HuH-7.5 (cell line): ENCODE measurements at places on chromosomes 3 and 15.

DNA sequence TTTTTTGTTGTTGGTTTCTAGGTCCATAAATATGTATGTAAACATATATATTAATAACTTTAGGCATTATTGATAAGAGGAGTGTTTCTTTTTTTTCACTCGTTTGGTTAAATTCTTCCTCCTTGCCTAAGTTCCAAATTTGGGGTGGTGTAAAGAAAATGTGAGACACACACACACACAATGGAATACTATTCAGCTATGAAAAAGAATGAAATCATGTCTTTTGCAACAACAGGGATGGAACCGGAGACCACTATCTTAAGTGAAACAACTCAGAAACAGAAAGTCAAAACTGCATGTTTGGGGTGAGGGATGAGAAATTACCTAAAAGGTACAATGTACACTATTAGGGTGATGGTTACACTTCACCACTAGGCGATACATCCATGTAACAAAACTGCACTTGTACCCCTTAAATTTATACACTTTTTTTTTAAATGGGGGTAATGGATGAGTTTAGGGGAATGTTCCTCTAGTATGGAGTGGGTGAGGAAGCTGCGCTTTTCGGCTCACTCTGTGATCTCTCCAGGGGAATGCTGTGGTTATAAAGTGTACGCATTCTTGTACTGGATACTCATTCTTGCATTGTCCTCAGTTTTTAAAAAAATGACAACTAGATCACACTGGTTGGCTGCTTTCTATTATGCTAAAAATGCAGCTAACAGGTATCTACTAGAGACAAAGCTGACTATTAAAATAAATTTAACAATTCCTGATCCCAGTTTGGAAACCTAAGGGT lies 50.8 kb upstream of the PPARG start:
- DNase-seq, result no peak

DNA sequence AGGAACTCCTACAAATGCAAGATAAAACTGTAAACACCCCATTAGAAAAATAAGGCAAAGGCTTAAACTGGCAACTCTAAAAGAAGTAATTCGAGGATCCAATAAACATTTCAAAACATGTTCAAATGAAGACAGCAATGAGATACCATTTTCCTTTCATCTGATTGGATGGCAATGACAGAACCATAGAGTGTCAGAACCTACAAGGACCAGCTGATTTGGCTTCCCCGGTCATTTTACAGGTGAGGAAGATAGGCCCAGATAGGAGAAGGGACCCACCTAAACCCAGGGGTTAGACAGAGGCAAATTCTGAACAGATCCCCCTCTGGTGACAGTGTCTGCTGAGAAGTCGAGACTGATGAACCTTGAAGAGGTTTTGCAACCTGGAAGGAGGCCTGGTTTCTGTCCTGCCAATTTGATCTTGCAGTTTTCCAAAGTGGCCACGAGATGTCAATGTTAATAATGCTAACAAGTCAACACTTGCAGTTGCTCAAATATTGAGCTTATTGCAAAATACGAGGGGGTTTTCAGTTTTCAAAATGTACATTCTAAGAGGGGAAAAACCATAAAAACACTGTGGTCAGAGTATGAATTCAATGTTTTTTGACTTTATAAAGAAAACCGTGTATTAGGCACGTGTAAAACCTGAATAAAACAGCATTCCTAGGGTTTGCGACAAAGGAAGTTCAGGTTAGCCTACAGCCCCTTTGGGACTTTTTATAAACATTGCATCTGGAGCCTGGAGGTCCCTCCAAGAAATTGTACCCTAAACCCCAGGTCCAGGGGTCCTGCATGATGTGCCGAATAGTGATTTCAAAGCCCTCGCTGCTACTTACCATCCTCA lies 21.5 kb downstream of the CFAP161 start:
- peak; percentile 20 for DNase-seq

GRCh38 chr15:42274702-42274989 lies 1.4 kb upstream of the TMEM87A start:
- DNase-seq, result no peak

DNA sequence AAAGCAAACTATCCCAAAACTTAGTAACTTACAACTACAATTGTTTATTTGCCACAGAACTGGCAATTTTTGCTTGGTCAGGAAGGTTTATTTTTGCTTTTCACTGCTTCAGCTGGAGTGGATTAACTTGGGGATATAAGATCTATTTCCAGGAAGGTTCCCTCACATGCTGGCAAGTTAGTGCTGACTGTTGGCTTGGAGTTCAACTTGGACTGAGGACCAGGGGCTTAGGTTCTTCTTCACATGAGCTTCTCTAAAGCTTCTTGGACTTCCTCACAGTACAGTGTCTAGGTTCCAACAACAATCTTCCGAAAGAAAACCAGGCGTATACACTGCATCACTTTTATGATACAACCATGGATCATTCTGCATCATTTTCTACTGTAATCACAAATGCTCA lies 264.4 kb downstream of the CHL1 start:
- no peak for DNase-seq

DNA sequence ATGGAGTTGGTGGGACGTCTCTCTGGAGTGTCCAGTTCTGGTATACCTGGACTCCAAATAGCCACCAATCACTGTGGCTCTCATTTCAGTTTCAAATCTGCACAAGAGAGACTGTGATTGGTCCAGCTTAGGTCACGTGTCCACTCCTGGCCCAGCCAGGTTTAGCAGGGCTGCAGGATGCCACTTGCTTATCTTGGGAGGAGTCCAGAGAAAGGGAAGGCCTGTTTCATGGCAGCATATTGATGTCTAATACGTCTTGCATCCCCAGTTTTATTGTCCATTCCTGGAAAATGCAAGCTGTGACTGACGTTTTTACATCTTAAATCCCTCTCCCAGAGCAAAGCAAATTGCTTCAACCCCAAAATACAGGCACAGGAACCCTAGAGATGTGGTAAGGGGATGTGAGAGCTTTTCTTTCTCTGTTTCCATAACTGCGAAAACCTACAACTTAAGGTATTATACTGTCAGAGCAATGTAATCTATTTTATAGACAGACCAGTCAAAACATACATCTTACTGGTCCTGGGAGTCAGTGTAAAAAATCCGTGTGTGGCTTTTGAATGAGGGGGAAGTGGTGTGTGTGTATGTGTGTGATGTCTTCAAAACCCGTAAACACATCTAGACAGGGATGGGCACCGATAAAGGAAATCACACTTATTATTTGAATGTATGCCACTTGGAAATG lies 274.4 kb downstream of the TLE3 start:
- no peak for DNase-seq

DNA sequence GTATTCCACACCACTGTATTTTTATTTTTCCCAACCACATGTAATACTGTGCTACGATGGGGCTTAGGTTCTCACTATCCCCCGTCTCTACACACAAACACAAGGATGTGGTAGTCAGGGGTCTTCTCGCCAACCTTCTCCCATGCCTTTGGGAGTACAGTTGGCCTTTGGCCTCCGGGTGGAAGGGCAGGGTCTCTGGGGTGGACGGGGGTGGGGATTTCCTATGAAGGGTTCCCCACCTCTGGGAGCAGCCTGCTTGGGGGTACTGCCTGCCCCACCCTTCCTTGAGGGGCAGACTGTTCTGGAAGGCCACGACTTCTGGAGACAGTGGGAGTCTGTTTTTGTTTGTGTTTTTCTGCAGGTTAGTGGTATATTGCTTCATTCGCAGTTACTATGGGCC lies 21.3 kb upstream of the RAD18 start:
- no peak for DNase-seq

DNA sequence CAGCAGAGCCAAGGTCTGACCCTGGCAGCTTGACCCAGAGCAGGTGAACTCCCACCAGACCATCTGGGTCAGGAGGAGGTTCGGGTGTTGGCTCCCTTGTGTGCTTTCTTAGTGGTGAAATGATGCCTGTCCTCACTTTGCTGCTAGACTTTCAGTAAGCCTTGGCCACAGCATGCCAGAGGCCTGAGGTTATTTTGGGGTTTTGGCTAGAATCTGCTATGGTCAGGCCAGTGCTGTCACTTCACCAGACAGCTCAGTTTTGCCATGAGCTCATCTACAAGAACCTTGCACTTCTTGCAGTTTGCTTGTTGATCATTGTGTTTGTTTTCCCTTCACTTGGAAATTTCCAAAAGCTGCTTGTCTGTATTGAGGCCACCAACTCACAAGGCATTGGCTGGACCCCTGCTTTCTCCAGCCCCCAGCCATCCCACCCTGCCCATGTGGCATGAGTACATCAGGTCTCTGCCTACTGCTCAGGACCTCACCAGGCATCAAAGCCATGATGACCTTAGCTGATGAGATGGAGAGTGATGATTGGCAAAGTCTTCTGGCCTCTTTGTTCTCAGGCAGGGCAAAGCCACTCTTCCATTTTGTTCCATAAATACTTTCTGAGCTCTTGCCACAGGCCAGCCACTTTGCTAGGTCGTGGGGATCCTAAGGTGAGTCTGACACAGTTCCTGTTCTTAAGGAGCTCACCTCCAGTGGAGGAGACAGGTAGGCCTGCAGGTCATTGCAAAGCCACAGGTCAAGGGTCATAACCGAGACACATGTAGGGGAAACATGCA lies 122.6 kb downstream of the ARNT2 start:
- no peak for DNase-seq
